CD4-positive, alpha-beta T cell treated with Interleukin-4 for 4 hours (primary cell): ENCODE measurements at places on chromosomes 1 and 21.

- DNase-seq = no peak
Observed at GRCh38 chr1:82879701-82880305, 1079.1 kb downstream of the ADGRL2 start.

DNA sequence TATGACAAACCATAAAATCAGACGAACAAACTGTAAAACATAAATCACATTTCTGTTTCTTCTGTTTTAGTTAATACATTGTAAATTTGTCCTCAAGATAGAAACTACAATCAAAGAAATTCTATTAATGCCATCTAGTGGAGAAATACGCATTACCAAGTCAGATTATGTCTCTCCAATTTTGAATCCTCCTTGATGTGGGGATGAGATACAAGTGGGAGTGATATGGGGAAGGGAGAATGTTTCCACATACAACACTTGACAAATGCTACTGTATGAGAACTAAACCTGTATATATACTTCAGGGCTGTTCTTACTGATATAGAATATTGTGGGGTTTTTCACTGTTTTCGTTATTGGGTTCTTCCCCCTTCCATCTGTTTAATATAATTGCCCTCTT is 2.6 kb downstream of the HFM1 start:
- DNase-seq = no peak

DNA sequence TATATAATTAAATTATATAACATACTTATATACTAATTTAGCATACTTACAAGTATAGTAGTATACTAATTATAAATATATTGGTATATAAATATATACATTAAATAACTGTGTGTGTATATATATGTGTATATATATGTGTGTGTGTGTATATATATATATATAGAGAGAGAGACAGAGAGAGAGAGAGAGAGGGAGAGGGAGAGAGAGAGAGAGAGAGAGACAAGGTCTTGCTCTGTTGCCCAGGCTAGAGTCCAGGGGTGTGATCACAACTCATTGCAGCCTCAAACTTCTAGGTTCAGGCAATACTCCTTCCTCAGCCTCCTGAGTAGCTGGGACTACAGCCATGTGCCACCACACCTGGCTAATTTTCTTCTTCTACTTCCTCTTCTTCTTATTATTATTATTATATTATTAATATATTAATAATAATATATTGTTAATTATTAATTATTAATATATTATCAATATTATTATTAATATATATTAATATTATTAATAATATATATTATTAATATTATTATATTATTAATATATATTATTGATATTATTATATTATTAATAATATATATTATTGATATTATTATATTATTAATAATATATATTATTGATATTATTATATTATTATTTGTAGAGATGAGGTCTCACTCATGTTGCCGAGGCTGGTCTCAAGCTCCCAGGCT is 185.5 kb downstream of the CRB1 start:
- DNase-seq = no peak

DNA sequence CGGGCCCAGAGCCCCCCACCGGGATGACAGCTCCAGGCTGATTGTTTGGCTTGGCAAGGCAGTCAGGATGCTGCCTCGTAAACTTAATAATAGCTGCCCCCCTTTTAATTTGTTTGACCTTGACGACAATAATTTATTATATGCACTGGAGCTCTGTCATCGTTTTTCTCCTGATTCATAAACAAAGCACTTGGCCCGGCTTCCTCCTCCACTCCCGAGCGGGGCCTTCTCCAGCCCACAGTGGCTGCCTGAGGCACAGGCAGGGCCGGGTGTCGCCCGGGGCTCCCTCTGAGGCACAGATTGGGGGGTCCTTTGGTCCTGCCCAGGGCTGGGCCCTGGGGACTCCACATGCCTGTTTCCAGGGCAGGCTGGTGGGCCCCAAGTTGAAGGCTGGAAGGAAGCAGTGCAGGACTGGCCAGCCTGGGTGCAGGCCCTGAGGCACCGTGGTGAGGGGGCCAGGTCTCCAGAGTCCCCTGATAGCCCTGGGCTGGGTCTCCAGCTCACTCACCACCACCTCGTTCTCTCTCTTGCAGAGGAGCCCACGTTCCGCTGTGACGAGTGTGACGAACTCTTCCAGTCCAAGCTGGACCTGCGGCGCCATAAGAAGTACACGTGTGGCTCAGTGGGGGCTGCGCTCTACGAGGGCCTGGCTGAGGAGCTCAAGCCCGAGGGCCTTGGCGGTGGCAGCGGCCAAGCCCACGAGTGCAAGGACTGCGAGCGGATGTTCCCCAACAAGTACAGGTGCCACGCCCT is 52.0 kb upstream of the ARHGEF16 start:
- no peak for DNase-seq

DNA sequence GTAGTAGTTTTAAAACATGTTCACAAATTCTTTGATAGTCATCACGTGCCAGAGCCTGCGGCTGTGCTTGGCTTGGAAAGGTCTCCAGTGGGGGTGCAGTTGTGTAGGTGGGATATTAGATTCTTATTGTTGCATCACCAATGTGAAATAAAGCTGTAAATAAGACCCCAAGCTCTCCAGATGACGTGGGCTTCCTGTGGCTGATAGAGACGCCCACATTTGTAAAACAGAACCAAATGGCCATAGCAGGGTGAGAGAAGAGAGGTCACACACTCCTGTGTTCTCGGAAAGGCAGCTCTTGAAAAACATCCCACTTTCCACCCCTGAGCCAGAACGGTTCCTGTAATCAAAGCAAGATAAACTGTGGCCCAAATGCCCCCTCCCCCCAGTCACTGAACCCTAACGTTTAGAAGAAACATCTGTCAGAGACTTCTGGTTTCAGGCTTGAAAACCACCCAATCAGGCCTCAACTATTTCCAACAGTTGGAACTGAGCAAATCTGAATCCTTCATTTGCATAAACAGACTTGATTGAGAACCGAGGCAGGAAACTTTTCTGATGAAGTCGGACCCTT is 6.6 kb upstream of the NTPCR start:
- no peak for DNase-seq

GRCh38 chr1:58515794-58516401 is 30.6 kb downstream of the OMA1 start:
- peak; percentile 65 for DNase-seq

- DNase-seq = no peak
Observed at GRCh38 chr1:145751491-145752037, 32.3 kb downstream of the CD160 start.

GRCh38 chr1:46477153-46477929 is 12.3 kb upstream of the DMBX1 start:
- DNase-seq = peak; percentile 66

DNA sequence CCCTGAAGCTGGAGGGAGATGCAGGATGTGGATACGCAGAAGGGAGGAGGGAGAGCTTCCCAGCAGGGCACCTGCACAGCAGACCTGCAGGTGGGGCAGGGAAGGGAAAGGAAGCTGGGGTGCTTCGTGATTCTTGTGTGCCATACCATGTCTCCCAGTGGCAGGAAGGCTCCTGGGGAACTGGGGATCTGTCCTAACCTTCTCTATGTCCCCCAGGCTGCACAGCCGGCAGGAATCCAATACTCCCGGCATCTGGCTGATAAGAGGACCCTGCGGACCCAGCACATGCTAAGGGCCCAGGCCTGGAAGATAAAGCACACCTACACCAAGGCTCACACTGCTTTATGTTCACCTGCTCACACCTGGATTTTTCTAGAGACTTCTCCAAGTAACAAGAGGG is 79.4 kb downstream of the ITPKB start:
- DNase-seq = no peak

GRCh38 chr1:246161626-246162025 is 345.5 kb downstream of the SMYD3 start:
- no peak for DNase-seq

DNA sequence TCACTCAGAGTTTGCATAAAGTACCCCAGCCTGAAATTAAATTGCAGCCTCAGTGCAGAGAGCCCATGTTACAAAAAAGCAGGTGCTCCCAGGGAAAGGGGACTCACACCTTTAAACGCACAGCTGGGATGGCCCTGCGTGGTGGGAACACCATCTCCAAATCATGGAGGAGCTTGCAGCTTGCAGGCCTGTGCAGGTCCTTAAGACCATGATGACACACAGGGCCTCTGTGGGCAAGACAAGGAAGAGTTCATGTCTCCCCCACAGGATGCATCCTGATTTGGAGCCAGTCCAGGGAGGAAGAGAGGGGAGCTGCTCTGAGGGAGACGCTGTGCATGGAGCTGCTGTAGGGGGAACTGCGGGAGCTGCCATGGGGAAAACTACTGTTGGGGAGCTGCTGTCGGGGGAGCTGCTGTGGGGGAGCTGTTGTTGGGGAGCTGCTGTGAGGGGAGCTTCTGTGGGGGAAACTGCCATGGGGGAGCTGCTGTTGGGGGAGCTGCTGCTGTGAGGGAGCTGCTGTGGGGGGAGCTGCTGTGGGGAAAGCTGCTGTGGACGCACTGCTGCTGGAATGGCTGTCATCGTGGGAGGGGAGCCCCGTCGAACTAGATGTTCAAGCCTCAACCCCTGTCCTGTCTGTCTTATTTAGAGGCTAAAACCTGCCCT is 113.9 kb downstream of the MATN1 start:
- no peak for DNase-seq

GRCh38 chr1:215111916-215112315 is 29.4 kb downstream of the KCNK2 start:
- no peak for DNase-seq

- DNase-seq = no peak
Observed at GRCh38 chr1:31792116-31792515, 23.7 kb downstream of the SPOCD1 start.

DNA sequence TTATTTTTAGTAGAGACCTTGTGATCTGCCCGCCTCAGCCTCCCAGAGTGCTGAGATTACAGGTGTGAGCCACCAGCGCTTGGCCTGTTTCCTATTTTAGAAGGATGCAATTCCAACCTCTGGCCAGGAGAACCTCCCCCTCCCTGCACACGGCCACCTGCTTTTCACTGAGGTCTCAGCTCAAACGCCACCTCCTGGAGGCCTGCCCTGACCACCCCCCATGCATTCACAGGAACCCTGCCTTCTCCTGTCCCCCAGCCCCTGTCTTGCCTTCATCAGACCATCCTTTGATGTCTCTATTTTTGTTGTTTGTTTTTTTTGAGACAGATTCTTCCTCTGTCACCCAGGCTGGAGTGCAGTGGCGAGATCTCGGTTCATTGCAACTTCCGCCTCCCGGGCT is 2.3 kb downstream of the SRM start:
- DNase-seq = no peak

GRCh38 chr1:189606795-189607476 is 870.7 kb downstream of the BRINP3 start:
- DNase-seq = no peak

DNA sequence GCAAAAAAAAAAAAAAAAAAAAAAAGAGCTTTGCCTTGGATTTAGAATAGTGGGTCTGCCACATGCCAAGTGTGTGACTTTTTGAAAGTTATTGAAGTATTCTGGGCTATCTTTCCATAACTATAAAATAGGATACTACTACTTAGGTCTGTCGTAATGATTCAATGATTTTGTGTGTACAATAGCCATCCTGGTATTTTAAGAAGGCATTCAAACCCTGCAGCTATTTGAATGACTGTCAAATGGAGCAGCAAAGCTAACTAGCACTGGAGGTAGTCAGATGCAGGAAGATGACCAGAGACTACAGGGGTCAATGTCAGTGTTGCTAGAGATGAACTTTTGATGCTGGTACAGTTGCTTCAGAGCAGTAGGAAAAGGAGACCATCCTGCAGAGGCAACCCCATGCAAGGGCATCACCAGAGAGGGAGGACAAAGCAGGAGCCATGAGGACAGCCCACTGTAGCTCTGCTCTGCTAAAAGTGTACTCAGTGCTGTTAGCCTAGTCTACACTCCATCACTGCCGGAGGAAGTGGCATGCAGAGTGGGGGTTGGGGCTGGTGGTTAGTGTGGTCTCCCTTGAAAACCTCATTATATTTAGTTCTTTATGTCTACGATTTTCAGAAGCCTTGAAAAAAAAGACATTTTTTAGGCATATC is 29.0 kb downstream of the DUSP10 start:
- peak; percentile 84 for DNase-seq

DNA sequence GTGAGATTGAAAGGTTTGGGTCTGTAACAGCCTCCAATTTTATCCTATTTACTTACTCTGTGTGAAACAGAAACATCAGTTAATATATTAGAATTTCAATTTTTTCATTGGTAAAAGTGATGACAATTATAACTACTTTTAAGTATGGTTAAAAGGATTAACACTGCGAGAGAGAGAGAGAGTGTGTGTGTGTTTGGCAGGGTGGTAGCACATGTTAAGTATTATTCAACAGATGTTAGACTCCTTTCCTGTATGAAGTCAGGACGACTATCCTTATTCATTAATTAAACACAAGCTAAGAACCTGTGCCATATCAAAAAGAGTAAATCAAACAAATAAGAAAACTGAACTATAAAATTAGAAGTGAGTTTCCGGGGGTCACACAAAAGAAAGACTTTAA is 662.5 kb downstream of the PLPP3 start:
- no peak for DNase-seq

- DNase-seq = peak; percentile 33
Observed at GRCh38 chr1:117339866-117340700, 27.2 kb upstream of the MAN1A2 start.
